Cortex of kidney (tissue), 1 donor: ENCODE measurements at places on chromosomes 7 and 10.

- DNase-seq: no peak
These were observed 76.9 kb upstream of the PDCD4 start for GRCh38 chr10:110794808-110795207.

DNA sequence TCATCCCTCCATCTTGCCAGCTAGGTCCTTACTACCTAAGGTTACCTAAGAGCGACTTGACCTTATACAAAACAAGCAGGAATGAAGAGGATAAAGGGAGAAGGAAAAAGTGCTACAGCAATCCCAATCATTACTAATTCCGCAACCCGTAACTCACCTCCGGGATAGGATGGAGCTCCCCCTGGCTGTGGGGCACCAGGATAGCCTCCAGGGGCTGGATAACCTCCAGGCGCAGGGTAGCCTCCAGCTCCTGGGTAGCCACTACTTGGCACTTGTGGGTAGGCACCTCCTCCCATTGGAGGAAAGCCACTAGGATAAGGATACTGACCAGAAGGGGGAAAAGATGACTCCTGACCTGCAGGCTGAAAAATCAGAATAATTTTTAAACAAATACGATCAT lies 15.8 kb downstream of the ANXA7 start:
- no peak for DNase-seq

DNA sequence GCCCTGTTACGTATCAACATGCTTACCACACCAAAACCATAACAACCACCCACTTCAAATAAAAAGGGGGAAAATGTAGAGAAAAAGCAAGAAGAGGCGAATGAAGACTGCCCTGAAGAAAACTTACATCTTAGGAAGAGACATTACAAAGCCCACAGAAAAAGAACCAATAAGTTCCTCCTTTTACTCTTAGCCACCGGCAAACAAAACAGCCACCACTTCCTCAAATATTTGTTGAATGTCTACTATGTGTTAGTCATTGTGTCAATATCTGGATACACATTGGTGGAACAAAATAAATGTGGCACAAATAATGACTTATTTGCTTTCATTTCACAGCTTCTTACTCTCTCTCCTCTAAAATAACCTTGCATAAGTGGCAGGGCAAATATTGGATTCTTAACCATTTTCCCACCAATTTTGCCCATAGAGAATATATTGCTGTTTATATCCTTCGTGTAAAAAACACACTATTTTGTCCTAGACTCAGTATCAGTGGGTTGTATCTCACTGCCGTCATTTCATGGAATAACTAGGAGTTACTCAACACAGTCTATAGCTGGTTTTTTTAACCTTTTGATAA lies 106.8 kb downstream of the ANK3 start:
- DNase-seq: no peak

DNA sequence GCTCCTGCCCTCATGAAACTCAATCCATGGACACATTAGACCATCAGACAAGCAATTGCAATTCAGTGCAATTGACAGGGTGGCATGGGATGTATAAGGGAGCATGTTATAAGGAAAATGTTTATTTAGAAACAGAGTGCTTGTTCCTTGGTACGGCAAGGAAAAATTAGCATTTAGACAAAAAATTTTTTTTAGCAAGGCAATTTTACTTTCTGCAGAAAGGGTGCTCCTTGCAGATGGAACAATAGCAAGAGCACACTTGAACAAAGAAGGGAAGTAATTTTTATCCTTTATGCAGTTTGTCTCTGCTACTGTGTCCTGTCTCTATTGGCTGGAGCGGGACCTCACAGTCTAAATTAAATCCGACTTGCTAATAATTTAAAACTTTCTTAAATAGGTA lies 6.2 kb upstream of the BAG3 start:
- no peak for DNase-seq

DNA sequence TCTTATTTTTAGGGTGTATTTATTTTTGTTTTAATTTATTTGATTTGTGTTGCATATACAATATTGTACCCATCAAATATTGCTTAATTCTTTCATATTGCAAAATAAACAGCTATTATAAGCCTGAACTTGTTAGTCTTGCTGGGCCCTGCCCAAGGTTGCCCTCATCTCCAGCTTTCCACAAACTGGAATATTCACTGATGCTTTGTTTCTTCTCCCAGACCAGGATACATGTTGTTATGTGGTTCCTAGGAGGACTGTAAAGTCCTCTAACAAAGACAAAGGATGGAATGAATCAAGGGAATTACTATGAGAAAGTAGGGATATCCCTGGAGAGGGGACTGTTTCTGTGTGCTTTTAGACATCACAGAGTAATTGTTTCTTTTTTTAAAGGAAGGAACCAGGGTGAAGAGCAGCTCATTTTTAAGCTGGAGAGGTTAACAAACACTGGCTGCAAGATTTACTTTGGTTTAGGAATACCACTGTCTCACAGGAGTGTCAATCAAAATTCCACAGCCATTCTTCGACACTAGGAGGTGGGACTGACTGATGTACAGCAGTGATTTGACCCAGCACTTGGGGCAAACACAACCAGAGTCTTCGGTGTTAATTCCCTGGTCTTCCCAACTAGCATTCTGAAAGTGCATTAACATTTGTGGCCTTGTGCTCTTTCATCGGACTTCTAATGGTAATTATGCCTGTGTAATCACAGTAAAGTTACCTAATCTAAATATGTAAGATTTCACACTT lies 14.8 kb upstream of the CD36 start:
- no peak for DNase-seq

- DNase-seq: no peak
These were observed 104.1 kb downstream of the ZNF467 start for GRCh38 chr7:149669121-149669818.

DNA sequence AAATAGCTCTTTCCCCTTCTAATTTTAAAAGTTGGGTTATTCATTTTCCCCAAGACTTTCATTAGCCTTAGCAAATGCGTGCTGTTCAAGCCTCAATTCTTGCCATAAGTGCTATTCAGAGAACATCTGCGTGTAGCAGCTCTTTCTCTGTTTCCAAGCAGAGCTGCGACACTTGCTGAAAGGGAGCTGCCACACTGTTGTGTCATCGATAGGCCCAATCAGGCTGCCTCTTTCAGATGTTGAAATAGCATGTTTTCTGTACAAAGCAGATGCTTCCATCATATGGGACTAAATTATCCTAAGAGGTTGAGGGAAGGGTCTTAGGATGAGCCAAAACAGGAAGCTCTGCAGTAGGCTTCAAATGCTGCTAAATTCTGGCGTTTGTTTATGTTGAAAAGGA lies 220.9 kb upstream of the CDC14C start:
- DNase-seq: no peak

DNA sequence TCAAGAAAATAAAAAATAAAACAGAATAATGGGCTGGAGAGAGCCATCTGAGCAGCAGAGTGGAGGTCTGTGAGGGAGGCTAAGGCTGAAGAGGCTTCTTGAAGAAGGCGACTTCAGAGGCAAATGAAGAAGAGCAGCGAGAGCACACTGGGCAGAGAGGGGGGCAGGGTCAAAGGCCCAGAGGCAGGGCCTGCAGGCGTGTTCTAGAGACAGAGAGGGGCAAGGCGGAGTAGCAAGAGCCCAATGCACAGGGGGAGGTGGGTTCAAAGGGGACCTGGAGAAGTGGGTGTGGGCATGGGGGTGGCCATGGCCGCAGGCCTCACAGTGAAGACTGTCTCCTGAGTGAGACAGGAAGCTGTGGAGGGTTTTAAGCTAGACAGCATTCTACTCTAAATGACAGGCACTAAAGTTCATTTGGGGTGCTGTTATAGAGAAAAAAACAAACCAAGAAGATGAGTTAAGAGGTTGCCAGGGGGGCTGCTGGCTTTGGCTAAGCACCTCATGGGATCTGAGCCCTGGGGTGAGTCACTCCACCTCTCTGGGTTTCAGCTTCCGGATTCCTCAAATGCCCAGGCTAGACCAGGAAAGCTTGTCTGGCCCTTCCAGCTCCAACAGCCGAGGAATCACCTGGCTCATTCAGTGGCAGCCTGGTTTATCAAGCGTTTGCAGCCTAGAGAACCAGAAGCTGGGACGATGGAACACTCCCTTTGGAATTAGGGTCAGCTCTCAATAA lies 81.7 kb downstream of the DLG5 start:
- no peak for DNase-seq

DNA sequence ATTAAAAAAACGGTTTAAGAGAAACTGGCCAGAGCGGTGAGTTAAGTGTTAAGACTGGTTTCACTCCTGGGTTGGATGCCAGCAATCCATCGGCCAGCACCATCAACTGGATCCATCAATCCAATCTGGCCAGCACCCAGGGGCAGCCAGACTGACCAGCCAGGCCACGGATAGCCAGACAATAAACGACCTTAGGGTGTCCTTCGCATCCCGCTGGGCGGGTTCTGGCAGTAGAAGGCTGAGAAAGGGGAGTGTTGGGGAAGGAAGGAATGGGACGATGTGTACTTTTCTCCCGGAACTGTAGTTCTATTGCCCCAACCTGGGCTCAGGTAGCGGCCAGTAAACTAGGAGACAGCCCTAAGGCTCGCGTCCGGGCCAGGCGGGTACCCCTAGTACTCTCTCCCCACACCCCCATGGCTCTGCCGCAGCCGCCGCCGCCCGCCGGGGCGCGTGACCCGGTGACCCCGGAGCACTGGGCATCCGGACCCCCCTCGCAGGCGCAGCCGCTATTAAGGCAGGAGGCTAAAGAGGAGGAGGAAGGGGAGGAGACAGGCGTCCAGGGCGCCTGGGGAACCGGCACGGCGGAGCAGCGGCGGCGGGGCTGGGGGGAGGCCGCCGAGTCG lies at the start of gene CASD1:
Gene CASD1, plus strand, starts transcription at position 546 of the 623 bp plus-strand sequence. CDS start 276 bp downstream, outside the sequence.
- DNase-seq: no peak

GRCh38 chr7:85094046-85094725 lies 92.7 kb downstream of the SEMA3D start:
- no peak for DNase-seq

- no peak for DNase-seq
These were observed 160.0 kb upstream of the MKI67 start for GRCh38 chr10:128286141-128286761.

- DNase-seq: no peak
These were observed 186.8 kb downstream of the MACC1 start for GRCh38 chr7:20030417-20030816.

DNA sequence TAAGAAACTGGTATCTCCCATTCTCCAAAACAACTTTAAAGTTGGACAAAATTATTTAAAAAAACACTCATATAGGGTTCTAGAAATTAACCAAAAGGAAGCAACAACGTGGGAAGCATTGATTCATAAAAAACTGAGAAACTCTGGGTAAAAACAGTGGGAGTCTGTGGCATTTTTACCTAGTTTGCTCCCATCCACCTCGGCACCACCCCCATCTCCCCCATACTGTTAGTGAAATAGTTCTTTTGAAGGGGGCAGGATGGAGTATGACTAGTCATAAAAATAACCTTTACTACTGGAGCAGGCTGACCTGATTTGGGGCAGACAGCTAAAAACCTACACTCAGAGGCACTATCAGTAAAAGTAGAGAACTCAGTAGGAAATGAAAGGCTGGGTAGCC lies 123.2 kb downstream of the AVL9 start:
- DNase-seq: no peak

DNA sequence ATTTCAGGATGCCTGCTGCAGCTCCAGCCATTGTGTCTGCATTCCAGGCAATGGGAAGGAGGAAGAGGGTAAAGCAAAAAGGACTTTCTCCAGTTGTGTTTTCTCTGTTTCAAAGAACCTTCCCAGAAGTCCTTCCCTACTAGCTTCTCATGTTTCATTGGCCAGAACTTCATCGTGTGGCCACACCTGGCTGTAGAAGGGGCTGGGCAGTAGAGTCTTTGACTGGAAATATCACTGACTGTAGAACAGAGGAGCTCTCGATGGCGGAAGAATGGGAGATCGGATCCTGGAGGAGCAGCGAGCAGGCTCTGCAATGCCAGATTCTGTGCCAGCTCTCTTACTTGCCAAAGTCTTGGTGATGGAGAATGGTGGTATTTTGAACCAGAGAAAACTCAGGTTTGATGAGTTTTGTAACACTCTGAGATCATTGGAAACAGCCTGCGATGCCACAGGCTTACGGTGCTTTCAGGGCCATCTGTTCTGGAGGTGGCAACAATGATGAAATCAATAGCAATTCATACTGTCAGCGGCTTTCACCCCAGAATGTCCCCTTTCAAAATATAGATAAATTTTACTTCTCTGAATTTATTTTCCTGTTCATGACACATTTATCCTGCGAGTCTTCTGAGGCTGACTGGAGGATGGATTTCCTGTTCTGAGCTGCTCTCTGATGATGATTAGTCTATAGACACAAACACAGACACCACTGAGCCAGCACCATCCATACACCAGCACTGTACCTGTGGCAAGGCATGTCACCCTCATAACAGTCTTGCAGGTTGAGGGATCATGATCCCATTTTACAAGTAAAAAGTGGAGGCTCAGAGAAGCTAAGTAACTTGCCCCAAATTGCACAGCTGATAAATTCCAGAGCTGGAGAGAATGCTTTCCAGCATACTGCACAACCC lies 204.2 kb downstream of the EMX2 start:
- DNase-seq: no peak

DNA sequence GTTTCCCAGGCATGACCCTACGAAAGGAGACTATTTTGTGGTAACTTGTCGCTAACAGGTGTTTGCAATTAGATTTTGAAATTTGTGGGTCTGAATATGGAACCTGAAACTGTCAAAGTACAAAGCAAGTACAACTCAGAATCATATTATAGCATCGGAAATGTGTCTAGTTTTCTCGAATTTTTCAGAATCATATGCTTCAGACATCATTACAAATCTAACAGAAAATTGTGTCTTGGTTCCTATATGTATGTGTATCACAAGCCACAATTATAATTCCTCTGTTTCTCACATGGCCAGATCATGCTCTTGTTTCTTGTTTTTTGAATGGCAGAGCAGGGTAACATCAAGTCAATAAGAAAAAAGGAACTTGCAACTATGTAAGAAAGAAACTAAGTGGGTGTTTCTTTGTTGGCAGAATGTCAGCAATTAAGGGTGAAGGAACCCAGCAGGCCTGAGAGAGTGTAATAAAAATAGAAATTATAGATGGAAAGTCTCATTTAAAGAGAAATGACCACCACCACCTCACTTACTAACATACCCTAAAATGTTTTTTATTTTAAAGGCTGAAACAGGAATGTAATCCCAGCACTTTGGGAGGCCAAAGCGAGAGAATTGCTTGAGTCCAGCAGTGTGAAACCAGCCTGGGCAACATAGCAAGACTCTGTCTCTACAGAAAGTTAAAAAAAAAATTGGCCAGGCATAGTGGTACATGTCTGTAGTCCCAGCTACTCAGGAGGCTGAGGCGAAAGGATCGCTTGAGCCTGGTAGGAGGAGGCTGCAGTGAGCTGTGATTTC lies 51.3 kb downstream of the PRTFDC1 start:
- no peak for DNase-seq

DNA sequence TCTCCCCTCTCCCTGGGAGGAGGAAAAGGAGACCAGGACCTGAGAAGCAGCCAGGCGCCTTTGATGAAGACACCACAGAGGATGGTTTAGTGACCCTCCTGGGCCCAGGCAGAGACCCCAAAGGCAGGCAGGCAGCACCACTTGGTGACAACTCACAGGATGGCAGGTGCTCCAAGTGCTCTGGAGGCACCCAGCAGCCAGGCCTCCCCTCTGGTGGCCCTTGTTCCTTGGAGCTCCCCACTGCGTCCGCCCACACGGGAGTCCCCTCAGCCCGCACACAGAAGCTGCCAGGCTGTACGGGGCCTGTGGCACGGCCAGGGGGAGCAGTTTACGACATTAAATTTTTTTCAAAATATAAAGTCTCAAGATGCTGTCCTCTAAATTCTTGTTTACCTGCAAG lies 607.1 kb upstream of the FOXK1 start:
- no peak for DNase-seq

- no peak for DNase-seq
These were observed 765.1 kb upstream of the POM121L12 start for GRCh38 chr7:52270301-52270700.
